Activated naive CD8-positive, alpha-beta T cell treated with anti-CD3 and anti-CD28 coated beads, Interleukin-2, amount 10 ng/mL, durations not matched to agents 7 days and 5 days (primary cell): ENCODE measurements at places on chromosomes 12 and 14. TPM values are rescaled to one million over a fixed set of nuclear protein-coding genes. Genes with fewer than 3 reads are reported as not detected.

DNA sequence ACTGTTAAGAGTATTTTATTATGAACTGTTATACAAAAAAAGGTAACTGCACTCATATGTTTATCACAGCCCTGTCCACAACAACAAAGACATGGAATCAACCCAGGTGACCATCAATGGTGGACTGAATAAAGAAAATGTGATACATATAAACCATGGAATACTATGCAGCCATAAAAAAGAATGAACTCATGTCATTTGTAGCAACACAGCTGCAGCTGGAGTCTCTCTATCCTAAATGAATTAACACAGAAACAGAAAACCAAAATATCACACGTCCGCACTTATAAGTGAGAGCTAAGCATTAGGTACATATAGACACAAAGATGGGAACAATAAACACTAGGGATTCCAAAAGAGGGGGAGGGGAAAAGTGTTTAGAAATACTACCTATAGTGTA, 95.8 kb downstream of the BCAT1 start:
- DNase-seq: no peak

DNA sequence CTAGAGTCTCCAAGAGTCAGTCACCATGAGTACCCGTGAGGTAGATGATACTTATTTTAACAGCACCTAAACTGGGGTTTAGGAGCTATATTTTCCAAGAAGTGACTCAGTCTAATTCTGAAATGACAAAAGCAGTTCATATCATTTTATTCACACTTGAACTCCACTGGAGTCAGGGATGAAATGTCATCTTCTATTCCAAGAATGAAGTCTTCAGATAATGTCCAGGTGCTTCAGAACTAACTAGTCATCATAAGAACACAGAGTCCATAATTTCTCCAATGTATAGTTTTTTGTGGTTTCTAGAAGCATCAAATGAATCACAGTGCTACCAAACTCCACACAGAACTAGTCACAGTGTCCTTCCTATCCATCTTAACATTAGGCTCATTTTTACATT, 13.3 kb downstream of the DNM1L start:
- DNase-seq: no peak

- DNase-seq: no peak
These were observed 34.9 kb upstream of the PTPRR start for GRCh38 chr12:70955415-70955814.

DNA sequence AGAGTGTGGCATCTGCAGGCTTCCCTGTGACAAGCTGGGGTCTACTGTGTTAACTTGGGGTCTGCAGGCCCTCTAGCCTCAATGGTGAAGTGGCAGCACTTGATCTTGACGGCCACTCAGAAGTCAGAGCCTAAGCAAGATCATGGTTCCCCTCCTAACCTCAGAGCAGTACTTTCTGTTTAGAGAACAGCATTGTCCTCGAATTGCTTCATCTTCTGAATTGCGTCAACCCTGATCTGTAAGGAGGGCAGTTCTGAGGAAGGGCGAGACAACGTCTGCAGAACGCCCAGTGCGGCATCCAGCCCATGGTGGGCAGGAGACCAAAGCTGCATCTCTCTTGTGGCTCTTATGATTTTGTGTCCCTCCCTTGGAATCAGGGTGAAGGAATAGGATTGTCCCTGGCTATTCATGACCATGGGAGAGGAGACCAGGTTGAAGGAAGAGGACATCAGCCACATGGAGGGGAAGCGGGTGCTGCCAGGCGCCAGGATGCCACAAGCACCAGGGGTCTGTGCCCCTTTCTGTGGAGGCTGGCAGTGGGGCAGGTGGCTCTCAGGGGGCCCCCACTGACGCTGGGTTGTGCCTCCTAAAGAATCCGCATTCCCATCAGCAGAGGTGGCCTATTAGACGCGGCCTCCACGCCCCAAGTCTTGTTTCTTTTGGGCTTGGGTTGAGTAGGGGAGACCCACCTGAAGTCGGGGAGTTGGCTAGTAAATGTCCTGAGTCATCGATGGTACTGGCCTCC, 2.2 kb downstream of the SERPINA9 start:
- no peak for DNase-seq

DNA sequence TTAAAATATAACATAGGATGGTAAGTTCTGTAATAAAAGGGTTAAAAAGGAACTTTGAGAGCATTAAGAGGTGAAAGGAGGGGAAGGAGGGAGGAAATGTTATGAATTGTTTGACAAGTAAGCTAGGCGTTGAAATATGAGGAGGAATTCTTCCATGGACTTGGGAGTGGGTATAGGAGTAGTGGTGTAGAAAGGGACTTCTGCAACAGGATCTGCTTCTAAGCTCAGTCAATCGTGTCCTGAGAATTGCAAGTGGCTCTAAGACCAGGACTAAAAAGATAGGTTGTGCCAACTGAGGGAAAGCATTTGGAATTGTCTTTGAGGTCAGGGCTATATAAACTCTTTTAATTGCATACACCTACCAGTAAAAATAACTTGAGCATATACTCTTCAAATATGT, 74.1 kb upstream of the SLC38A2 start:
- DNase-seq: no peak

DNA sequence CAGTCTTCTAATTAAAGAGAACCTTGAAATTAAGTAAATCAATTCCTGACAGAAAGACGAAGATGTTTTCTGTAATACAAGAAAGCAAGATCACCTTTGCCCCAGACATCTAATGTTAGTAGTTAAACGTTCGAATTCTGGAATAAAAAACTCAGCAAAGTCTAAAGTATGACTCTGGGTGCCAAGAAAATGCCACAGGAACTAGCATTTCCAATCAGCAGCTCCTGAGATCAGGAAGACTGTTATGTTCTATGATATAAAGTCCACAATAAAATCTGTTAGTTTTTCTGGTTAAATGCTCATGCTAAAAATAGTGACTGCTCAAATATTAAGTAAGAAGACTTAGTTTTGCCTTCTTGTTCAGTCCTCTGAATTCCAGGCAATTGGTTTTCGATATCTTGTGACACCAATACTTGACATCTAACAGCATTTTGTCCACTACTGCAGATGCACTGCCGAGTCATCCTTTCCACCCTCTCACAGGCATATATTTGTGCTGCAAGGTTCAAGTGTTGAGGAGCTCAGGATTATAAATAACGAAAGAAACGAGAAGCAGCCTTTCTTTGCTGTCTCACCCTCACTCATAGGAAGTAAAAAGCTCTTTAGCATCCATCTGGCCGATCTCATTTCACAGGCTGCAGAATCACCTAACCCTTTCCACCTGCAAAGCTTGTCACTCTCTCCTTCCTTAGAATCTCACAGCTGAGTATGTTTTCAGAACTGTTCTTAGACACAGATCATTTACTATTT, 32.0 kb downstream of the SSH1 start:
- no peak for DNase-seq

- DNase-seq: no peak
These were observed 57.2 kb downstream of the PIWIL1 start for GRCh38 chr12:130394906-130395305.

GRCh38 chr12:24860546-24860945, 88.4 kb downstream of the BCAT1 start:
- DNase-seq: no peak

DNA sequence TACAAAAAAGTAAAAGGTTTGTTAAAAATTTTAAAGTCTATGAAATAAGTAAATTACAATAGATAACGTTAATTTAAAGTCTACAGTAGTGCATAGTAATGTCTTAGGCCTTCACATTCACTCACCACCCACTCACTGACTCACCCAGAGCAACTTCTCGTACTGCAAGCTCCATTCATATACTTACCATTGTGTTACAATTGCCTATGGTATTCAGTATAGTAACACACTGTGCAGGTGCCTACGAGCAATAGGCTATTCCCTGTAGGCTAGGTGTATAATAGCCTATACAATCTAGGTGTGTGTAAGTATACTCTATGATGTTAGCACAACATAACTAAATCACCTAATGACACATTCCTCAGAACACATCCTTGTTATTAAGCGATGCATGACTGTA, 435.3 kb upstream of the TMTC1 start:
- DNase-seq: no peak

DNA sequence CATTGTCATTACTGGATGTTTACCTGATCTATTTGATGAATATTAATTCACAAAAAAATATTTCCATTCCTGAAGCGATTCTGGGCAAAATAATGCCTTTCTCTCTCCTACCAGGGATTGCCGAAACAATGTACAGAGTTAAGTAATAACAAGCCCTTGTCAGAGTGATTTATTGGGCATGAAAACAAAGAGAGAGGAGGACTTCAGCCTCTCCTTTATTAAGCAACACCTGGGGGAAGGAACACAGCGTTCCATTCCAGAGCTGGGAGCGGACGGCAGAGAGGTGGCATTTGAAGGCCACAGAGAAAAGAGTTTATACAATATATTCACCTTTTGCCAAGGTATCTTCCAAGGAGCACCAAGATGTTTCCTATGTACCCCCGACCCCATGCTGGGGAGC, 165.8 kb downstream of the KSR2 start:
- DNase-seq: no peak

DNA sequence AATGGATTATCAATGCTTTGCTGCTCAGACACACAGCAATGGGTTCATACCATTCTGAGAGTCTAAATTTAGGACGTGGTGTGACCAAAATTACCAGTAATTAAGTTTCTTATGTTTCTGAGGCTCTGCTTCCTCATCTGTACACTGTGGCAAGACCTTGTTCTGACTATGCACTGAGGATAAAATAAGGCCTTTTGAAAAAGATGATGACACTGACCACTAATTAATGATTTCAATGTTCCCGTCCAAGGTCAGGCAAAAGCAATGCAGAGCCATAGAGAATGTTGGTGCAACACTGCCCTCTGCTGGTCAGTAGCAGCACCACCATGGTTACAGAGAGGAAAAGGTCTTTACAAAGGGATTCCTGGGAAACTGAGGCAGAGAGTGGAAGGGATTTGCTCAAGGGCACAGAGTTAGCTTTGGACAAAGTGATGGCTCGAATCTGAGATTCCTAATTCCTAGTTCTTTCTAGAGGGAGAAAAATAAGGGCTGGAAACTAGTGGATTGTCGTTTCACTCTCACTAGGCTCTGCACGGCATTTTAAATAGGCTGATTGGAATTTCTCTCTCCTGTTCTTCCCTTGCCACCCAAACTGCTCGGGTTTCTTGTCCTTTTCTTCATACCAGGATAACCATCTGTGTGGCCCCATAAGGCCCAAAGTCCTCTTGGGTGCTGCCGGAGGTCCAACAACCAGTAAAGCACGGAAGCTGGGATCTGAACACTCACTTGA, 22.3 kb upstream of the P2RX7 start:
- peak; percentile 53 for DNase-seq

GRCh38 chr14:106872611-106873446, 1346.4 kb downstream of the TMEM121 start:
- DNase-seq: peak; percentile 88

Gene EML5
- 2.9 TPM for total RNA-seq

Gene SPIC
- not detected for total RNA-seq

Gene PTPRQ
- not detected for total RNA-seq

Gene LUM
- total RNA-seq: not detected

Gene TAS2R30
- total RNA-seq: 3.1 TPM
